ENCODE measurements at places on chromosomes 7 and 10.

GRCh38 chr10:70504521-70505358 is 26.2 kb downstream of the PALD1 start:
- DNase-seq = no peak

- no peak for DNase-seq
Observed at GRCh38 chr10:121237718-121238117, 360.5 kb downstream of the FGFR2 start.

GRCh38 chr7:7569081-7569527 is 2.4 kb downstream of the MIOS start:
- no peak for DNase-seq

DNA sequence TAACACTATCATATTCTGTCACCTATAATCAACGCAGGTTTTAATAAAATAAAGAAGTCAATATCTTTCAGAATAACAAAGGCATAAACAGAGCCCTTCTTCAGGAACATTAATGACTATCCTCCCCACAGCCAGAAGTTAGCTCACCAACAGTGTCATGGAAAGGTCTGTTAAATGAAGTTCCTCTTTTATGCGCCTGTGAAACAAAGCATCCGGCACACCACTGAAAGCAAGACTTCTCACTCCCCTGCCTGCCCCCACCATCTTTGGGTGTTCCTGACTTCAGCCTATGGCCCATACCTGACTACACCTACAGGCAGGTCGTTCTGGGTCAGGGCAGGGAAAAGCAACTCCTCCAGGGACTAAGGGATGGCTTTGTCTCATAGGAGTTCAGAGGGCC is 205.4 kb downstream of the FANK1 start:
- no peak for DNase-seq

- DNase-seq = no peak
Observed at GRCh38 chr10:114956466-114956865, 18.5 kb downstream of the TRUB1 start.

DNA sequence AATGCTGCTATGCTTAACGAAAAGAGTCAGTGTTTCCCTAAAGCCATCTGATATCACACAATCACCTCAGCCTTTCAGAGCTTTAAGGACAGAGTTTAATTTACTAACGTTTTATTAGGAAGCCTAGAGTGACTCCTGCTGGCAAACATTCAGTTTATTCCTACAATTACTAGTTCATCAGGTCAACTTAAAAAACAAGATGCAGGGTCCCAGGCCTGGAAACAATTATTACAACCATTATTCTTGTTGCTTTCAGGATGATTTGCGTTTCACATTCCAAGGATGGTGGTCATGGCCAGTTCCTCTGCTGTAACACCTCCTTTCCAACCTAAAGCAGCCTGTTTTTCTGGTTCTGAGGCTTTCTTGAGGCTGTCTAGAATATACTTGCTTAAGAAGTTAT is 1.5 kb upstream of the FAM53B start:
- DNase-seq = no peak

DNA sequence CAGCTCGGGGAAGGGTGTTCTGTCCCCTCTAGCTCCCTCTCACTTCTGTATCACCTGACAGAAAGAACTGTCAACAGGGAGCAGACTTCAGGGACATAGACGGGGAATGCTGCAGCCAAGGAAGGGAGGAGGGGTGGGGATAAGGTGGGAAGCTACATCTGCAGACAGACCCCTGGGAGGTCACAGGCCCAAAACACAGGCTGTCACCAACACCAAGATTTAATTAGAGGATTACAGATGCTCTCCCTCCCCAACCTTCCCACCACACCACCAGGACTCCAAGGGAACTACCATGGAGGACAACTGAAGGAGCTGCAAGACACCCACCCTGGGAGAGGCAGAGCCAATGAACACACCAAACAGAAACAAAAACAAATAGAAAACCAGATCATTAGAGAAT is 425.2 kb upstream of the VSTM2A start:
- DNase-seq = no peak

GRCh38 chr10:121911421-121911697 is 16.5 kb downstream of the ATE1 start:
- DNase-seq = no peak

- DNase-seq = peak; percentile 40
Observed at GRCh38 chr10:29734962-29735627, 100.3 kb upstream of the SVIL start.

DNA sequence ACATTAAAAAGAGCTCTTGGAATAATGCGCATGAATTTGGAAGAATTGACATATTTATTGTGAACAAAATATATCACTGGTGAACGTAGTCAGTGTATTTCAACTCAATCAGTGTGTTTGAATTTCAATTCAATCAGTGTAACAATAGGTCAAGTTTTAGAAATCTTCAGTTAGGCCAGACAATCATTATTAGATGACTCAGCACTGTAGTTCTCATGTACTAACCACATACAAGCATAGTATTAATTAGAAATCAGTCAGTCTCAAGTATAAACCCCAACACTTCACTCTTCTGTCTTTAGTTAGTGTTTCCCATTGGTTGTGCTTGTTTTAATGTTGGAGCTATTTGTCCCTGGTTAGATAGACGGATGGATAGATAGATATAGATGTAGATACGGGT is 1247.9 kb downstream of the NXPH1 start:
- no peak for DNase-seq

DNA sequence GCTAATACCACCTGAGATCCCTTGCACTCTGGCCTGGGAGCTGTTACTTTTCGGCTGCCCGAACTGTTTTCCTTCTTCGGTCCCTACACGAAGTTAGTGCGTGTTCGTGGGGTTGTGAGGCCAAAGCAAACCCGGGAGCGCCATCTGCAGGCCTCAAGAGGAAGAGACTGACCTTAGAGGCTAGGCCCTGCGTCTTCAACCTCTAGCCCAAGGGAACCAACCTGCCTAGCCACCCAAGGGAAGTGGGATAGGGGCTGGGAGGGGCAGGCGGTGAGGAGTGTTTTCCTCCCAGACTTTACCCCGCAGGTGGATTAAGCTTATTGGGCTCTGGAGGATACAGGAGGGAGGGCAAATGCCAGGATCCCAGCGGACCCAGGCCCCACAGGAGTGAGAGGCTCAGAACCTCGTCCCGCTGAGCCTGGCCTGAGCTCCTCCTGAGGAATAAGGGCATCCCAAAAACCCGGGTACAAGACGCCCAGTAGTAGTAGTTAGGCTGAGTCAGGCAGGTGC is 1.7 kb upstream of the PAX2 start:
- no peak for DNase-seq

- no peak for DNase-seq
Observed at GRCh38 chr10:75404815-75405597, 3.4 kb upstream of the ZNF503 start.

- no peak for DNase-seq
Observed at GRCh38 chr7:50262446-50262845, 42.1 kb upstream of the IKZF1 start.

DNA sequence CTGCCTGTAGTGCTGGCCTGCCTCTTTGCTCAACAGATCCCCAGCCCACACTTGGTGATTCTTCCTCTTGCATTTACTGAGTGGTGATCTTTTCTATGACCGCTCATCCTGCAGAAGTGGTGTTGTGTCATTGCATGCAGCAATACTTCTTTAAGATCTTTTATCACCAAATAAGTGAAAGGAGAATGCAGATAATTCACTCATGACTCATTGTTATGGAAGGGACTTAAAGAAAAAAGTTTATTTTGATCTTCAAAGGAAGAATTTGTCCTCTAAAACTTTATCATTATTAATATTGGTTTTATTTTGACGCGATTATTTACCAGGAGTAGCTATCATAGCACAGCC is 489.1 kb upstream of the CELF2 start:
- DNase-seq = no peak

DNA sequence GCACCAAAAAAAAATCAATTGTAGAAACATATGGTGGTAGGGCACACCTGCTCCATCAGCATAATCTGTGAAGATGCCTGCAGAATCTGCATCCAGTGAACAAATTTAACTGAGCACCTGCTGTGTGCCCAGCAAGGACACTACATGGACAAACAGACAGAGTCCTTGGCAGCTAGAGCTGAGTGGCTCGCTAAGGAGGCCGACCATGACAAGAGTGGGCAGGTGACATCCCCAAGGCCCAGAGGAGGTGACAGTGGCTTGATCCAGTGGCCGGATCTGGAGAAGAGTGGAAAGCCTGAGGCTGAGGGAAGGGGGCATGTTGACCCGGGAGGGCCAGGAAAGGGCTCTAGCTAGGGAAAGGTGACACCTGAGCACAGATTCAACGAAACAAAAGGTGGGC is 68.1 kb downstream of the MAD1L1 start:
- no peak for DNase-seq

- no peak for DNase-seq
Observed at GRCh38 chr7:37336259-37336658, 112.4 kb downstream of the ELMO1 start.

- no peak for DNase-seq
Observed at GRCh38 chr7:148045521-148045920, 545.0 kb upstream of the C7orf33 start.

DNA sequence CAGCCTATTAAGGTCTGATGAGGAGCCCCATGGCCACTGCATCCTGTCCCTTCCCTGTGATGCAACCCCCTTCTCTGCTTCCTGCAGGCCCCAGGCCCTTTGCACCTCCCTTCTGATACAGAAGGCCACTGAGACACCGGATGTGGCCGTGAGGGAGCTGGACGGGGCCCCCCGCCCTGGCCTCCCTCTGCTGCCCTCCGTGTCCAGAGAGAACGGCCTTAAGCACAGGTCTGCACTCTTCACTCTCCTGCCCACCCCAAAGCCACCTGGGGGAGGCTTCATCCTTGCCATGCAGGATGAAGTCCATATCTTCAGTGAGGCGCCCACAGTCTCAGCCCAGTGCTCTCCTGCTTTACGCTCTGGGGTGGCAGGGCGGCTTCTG is 86.9 kb upstream of the GNA12 start:
- DNase-seq = no peak

- no peak for DNase-seq
Observed at GRCh38 chr7:7489546-7489945, 46.1 kb downstream of the COL28A1 start.

- no peak for DNase-seq
Observed at GRCh38 chr7:66303454-66304155, 98.5 kb downstream of the TPST1 start.

DNA sequence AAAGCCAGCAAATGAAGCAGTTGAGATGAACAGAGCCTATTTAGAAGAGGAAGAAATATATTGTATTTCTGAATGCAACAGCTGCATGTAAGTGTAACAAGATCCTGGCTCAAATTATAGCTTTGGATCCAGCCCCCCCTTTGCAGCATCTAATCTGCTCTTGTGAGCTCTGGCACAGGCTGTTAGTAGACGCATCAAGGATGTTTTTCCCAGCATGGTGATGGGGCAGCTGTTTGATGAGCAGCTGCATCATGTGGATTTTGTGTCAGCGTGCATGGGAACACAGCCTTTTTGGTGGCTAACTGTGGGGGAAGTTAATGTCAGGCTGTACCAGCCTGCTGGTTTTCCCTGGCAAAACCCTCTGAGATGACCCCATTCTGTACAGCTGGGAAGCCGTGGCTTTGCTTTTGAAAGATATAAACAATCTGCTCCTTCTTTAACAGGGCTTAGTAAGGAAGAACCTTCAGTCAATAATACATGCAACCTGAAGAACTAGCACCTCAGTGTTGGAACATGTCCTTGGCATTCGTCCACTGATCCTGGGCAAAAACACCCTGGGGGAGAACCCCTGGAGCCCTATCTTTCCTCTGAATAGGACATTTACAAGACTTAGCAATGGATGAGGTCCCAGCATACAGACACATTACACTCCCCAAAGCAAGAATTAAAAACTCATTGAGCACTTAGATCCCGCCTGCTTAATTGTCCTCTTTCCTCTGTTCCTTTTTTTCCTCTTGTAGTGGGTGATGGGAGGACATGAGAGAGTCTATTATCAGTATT is 70.6 kb downstream of the NPS start:
- DNase-seq = no peak

DNA sequence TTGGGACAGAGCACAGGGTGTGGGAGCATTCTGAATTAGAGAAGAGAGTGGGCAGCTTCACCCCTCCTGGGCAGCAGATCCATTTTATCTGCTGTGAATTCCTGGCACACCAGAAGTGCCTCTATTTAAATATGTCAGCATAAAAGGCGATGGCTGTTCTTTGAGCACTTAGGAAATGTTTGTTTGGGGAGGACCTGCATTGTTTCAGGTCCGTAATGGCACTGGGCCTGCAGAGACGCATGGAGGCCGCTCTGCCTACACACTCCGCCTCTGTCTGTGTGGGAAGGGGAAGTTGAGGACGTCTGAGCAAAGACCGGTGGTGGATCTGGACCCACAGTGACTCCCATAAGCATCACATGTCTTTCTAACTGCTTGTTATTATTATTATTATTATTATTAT is 253.2 kb downstream of the CAMK1D start:
- DNase-seq = no peak

GRCh38 chr7:83441-83840 is 108.9 kb upstream of the FAM20C start:
- DNase-seq = no peak

DNA sequence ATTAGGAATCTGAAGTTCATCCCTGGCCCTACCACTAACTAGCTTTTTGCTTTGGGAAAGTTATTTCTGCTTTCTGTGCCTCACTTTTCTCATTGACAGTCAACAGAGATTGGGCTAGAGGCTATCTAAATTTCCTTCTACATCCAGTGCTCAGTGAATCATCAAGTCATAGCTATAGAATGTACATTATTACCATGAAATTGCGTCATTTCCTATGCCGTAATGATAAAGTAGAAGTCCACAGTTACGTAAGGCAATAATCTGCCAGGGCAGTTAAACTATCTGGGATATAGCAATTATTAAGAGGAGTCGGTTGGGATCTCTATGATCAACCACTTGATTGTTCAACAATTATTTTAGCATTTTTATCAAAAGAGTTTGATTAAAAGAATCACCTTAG is 64.4 kb downstream of the ITGB8 start:
- DNase-seq = no peak

- DNase-seq = no peak
Observed at GRCh38 chr7:963236-964078, 9.0 kb upstream of the ADAP1 start.

DNA sequence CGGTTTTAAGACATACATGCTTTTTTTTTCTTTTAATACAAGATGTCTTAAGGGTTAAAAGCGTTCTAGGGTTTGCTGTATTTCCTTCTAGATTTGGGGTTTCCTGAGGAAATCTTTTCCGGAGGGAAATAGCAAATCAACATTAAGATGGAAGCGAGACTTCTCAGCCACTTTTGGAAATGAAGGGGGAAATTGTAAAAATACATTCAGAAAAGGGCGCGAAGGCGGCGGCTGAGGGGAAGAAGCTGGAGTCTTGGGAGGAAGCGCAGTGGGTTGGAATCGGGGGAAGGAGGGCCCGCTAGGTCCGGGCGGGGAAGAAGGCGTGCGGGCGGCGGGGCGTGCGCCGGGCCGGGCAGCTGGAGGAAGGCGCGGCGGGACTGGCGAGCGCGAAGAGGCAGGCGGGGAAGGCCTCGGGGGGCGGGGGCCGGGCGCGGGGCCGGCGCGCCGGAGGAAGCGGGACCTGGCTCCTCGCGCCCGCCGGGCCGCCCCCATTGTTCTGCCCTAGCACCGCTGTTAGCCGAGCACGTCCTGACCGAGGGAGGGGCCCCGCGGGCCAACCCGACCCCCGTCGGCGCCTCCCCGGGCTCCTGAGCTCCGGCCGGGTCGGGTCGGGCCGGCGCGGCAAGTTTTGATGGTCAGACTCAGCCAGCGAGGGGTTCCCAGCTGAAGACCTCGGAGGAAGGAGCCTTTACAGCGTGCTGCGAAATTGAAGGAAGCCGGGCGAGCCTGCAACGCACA is 1.5 kb upstream of the SKIDA1 start:
- DNase-seq = peak; percentile 21

- no peak for DNase-seq
Observed at GRCh38 chr10:86752311-86752710, 4.1 kb upstream of the BMPR1A start.

GRCh38 chr7:44060948-44061644 is 4.3 kb downstream of the PGAM2 start:
- no peak for DNase-seq

Measured in stimulated activated CD4-positive, alpha-beta T cell treated with anti-CD3 and anti-CD28 coated beads, TNF-alpha, amount 100 ng/mL, for 4 hours (primary cell).